ENCODE measurements at places on chromosomes 3 and 15.

- no peak for DNase-seq
These were observed 379.3 kb downstream of the MAGI1 start for GRCh38 chr3:65659396-65659795.

DNA sequence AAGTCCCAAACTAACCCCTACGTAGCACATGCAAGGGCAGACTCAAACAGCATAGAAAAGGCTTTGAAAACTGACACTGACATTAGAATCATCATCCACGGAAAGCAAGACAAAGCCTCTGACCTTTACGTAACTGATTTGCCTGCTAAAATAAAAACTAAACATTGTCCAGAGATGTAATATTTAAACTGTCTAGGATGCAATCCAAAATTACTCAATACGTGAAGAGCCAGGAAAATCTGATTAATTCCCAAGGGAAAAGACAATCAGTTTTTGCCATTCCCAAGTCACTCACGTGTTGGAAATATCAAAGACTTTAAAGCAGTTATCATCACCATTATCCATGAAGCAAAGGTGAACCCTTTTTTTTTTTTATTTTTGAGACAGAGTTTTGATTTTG, 13.3 kb upstream of the IQCF1 start:
- DNase-seq = no peak

DNA sequence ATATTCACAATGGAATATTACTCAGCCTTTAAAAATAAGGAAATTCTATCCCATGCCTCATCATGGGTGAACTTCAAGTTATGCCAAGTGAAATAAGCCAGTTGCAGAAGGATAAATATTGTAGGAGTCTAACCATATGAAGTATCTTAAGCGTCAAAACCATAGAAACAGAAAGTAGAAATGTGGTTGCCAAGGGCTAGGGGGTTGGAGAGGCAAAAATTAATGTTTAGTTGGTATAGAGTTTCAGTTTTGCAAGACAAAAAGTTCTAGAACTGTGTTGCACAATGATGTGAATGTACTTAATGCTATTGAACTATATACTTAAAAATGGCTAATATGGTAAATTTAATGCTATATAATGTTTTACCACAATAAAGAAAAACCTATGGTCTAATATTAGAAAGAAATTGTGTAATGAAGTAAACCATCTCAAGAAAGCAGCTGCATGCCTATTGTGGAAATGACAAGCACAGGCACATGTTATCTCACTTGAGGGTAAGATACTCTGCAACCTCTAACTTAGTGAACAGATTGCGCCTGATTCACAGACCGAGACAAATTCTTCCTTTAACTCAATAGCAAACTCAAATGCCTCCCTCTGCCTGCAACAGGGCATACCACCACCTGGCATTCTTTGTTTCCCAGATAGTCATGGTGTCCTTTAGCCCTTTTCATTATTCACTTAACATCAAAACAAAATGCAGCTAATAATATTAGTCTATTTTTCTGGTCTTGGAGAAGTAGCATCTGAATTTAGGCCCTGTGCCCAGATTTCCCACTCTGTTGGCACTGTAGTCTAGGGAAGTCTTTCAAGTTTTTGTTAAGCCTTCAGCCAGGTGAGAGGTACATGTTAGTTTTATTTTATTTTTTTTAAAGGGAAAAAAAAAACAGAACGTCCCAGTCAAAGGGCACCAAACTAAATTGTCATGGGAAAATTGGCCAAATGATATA, 80.2 kb upstream of the ACP3 start:
- DNase-seq = no peak

GRCh38 chr3:31064021-31064420, 169.6 kb upstream of the GADL1 start:
- DNase-seq = no peak

- DNase-seq = no peak
These were observed 45.5 kb downstream of the DENND6A start for GRCh38 chr3:57647292-57647940.

DNA sequence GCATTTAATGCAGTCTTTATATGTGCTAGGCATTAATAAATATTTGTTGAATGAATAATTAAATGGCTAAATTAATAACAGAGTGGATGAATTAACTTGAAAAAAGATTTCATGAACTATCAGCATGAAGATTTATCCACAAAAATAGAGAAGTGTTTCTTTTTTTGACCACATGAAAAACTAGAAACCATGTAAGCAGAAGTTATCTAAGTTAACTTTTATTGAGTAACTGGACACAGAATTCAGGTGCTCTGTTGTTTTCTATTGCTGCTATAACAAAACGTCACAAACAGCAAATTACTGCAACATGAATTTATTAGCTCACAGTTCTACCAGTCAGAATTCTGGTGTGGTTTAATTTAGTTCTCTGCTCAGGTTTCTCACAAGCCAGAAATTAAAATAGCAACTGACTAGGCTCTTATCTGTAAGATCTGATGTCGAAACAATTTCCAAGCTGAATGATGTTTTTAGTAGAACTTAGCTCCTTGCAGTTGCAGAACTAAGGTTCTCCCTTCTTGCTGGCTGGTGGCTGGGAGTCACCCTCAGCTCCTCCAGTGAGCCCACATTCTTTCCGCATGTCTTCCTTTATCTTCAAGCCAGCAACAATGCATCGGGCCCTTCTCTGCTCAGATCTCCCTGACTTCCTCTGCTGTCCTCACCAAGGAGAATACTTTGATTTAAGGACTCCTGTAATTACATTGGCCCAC, 810.2 kb upstream of the ALCAM start:
- no peak for DNase-seq

- no peak for DNase-seq
These were observed 45.1 kb downstream of the MFSD1 start for GRCh38 chr3:158846803-158847451.

DNA sequence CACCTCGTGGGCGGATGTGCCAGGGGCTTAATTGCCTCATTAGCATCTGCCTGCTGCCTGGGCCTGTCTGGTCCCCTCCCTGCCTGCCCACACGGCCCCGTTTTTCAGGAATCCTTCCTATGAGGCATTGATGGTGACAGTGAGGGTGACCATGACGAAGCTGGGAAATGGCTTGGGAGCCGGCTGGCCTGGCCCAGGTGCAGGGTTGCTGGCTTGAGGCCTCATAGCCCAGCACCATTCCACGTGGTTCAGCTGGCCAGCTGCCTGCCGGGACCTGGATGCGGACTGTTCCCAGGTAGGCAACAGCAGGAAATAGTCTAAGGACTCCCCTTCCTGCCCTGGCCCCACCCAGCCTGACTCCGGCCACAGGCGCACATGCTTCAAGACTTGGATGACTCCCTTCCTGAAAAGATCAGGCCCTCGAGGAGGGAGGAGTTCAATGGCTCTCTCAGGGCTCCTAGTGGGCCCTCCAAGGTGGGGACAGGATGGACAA, 8.9 kb upstream of the DUSP7 start:
- no peak for DNase-seq

DNA sequence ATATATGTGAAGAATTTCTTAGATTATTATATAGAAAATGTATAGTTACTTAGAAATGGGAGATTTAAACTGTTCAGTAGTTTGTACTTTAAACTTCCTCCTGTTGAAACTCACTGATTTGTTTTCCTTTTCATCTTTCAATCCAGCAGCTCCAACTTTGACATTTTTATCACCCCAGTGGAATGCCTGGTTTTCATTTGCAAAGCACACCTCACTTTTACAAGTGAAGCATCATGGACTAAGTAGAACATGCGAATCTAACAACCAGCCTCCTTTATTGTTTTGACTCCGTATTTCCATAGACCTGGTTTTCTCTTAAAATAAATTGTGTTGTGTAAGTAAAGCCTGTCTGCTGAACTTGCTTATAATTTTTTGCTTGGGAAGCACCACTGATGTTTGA, 97.8 kb upstream of the ROBO2 start:
- DNase-seq = no peak

DNA sequence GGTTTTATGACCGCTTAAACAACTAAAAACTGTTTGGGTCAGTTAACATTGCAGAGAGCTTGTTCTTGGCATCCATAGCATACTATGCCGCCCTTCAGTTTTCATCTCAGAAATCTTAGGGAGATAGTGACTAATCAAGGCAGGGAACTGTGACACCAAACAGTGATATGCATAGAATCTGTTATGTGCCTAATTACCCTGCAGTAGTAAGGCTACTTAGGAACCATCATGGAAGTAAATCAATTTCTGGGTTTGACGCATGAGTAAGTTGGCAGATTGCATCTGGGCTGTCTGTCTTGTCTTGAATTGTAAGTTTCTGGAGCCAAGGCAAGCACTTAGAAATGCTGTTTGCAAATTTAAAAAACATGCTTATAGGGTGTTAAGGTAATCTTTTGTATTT, 22.5 kb downstream of the KCTD6 start:
- DNase-seq = no peak

GRCh38 chr3:52361898-52362297, 45.8 kb downstream of the DNAH1 start:
- DNase-seq = no peak

DNA sequence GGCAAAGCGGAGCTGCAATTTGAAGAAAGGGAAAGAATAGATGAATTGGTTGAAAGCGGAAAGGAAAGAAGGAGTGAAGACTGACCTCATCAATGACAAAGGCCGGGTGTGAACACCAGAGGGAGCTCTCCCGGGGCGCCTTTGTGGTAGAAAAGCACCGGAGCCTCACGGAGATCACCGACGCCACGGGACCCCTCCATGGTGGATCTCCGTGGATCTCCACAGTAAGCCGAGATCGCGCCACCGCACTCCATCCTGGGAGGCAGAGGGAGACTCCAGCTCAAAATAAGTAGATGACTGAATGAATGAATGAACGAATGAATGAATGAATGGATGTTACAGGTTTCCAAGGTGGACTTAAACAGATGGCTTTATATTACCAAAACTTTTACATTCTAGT, 25.0 kb downstream of the GPR160 start:
- DNase-seq = no peak

- no peak for DNase-seq
These were observed 515.5 kb downstream of the OCA2 start for GRCh38 chr15:27583651-27584050.

DNA sequence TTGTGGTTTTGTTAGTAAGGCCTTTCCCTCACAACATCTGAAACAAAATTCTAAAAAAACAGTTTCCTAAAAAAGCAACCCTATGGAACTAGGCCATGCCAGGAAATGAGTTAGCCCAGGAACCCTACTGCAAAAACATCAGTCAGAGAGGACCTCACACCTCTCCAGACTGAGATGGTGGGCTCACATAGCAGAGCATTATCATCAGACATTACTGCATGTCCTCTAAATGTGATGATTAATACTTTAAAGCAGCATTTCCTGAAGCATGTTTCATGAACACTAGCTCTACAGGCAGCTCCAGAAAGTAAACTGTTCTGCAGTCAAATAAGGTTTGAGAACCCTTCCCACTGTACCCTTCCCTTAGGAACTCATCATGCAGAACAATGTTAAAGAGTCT, 232.3 kb upstream of the MRPL3 start:
- no peak for DNase-seq
